ENCODE measurements at places on chromosomes 11 and 22. TPM values are rescaled to one million over a fixed set of nuclear protein-coding genes. Genes with fewer than 3 reads are reported as not detected.

TMEM218 gene
- 11.2 TPM for total RNA-seq

DNA sequence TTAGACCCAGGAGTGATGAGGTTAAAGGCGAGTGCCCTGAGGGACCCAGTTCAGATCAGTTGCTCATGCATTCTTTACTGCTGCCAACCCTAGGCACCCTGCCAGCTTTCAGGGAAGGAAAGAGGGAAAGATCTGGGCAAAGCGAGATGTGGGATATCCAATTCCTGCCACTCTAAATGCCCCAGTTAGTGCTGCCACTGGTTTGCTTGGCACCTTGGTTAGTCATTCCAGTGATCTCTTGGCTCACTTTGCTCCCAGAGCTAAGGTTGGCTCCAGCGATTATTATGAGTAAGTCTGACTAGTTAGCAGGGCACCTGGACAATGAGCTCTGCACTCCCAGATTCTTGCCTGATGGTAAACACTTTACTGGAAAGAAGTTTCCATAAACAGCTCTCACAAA is 85.0 kb downstream of the INSC start:
- H3K27ac ChIP-seq: no peak overlapping the region
- H3K36me3 ChIP-seq: no peaks in the 10 kb centered on the region
- peaks cover 29% of the 10 kb centered on the region for H3K4me1 ChIP-seq
- no peak overlapping the region for H3K4me3 ChIP-seq

DNA sequence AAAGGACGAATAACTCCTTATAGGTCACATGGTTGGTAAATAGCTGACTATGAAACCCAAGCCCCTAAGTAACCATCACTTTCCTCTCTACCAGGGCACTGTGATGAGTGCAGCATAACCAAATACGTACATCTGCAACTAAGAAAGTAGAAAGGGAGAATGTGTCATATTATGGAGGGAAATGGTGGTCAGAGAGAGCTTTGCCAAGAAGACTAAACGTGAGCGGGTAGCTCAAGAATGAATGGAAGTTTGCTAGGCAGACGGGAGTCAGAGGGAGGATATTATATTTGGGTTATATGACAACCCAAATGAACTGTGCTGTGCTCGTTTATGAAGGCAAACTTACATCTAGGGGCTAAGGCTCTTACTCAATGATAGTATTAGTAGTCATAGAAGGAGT is 537.3 kb downstream of the OPCML start:
- H3K4me3 ChIP-seq: no peak overlapping the region
- H3K36me3 ChIP-seq: no peaks in the 10 kb centered on the region
- H3K27ac ChIP-seq: no peak overlapping the region
- no peak for DNase-seq

GRCh38 chr22:48226026-48227013 is 1463.9 kb downstream of the TBC1D22A start:
- no peak for DNase-seq
- no peak overlapping the region for H3K27ac ChIP-seq
- H3K4me1 ChIP-seq: no peaks in the 10 kb centered on the region
- H3K4me3 ChIP-seq: no peak overlapping the region
- H3K27me3 ChIP-seq: no peaks in the 10 kb centered on the region
- no peaks in the 10 kb centered on the region for H3K36me3 ChIP-seq

DNA sequence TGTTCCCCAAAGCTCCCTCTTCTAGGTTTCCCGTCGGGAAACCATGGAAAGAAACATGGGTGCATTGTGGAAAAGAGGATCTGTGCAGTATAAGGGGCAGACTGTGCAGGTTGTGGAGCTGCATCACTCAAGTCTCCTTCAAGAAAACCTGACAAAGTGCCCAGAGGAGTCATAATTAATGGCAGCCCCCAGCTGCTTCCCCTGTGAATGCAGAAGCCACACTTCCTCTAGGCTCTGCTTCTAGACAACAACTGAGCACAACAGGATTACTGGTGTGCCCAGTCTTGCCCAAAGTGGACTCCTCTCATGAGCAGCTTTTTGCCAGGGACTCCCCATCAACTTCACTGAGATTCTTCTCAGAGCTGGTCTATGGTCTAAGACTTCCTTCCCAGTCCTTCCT is 42.6 kb upstream of the SCUBE2 start:
- DNase-seq: no peak
- H3K27me3 ChIP-seq: no peaks in the 10 kb centered on the region
- no peak overlapping the region for H3K4me3 ChIP-seq
- no peaks in the 10 kb centered on the region for H3K36me3 ChIP-seq
- no peak overlapping the region for H3K27ac ChIP-seq

RCN1 gene
- 27.0 TPM for total RNA-seq

GRCh38 chr11:123196060-123196714 is 1.1 kb upstream of the CLMP start:
- H3K4me1 ChIP-seq: peaks cover 9% of the 10 kb centered on the region
- DNase-seq: no peak
- peaks cover 60% of the 10 kb centered on the region for H3K27me3 ChIP-seq
- H3K27ac ChIP-seq: no peak overlapping the region
- H3K4me3 ChIP-seq: peak overlapping the region; percentile 46
- H3K36me3 ChIP-seq: no peaks in the 10 kb centered on the region

DNA sequence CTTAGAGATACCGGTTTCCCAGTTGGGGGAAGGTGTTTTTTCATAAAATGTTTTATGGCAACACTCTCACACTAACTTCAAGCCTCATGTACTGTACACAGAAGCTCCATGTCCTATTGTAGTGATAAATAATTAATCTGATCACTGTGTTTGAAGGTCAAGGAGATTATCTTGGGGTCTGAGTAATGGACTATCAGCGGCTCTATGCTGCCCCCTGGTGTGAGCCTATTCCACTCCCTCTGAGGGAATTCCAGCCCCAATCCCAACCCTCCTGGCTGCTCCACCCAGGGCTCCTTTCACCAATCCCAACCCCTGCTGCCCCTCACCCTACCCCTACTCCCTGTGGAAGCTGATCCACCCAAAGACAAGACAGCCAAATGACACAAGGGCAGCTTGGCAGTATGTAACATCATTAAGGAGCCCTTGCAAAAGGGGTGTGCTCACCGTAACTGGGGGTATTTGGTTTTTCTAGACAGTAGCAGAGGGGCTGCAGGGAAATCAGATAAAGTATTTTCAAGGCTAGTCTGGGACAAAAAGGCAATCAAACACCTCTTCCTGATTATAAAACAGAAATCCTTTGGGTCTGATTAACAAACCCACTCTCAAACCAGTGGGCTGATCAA is 22.3 kb downstream of the HPS4 start:
- peak; percentile 30 for DNase-seq
- H3K4me1 ChIP-seq: no peaks in the 10 kb centered on the region
- no peak overlapping the region for H3K4me3 ChIP-seq

DNA sequence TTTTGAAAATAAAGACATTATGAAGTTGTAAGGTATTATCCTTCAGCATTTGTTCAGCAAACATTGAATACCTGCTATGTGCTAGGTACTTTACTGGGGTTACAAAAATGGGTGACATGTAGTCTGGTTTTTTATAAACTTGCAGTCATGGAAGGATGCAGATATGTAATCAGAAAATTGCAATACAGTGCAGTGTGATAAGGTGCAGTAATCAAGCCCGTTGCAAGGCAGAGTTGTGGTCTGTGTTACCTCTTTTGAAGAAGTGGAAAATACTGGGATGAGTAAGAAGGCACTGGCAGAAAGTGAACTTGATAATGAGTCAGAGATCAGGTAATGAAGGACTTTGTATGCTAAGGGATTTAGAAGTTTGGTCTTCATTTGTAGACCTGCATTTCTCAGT is 8.1 kb downstream of the FBXO7 start:
- peaks cover 15% of the 10 kb centered on the region for H3K4me1 ChIP-seq
- H3K36me3 ChIP-seq: peaks cover 39% of the 10 kb centered on the region
- no peak for DNase-seq
- no peaks in the 10 kb centered on the region for H3K27me3 ChIP-seq
- H3K4me3 ChIP-seq: no peak overlapping the region
- no peak overlapping the region for H3K27ac ChIP-seq

DNA sequence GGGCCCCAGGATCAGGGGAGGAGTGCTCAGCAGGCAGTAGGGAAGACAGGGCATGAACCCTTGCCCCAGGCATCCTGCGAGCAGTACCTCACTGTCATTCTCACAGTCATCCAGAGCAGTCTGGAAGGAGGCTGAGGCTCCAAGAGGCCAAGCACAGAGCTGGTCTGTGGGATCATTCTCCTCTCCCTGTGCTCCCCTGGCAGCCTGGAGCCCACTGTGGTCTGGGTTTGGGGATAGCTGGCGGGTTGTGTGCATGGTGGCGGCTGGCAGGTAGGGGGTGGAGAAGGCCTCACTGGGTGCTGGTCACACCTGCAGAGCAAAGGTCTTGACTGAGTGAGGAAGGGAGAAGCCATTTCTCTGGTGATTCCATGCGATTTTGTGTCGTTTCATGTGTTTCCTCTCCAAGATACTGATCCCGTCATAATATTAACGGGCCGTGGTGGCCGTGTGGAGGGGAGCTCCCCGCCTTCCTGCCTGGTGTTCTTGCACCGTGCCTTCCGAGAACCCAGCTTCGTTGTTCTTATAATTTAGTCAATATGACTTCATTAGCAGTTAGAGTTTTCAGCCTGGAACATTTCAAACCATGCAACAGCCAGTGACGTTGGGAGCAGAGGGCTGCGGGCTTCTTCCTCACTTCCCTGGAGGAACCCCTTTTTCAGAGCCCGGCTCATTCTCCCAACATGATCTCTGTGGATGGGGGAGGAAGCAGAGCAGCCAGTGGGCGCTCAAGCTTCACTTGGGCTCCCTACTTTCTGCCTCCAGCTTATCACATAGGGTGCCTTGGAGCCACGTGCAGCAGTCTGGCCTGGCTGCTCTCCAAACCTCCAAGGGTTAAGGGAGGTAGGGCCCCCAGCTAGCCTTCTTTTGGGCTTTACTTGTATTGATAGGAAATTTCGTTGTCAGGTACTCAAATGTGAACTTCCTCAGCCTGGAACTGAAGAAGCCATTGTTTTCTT is 20.8 kb upstream of the ADORA2A start:
- H3K4me3 ChIP-seq: no peak overlapping the region
- H3K4me1 ChIP-seq: peaks cover 54% of the 10 kb centered on the region
- no peak for DNase-seq
- H3K36me3 ChIP-seq: no peaks in the 10 kb centered on the region

GRCh38 chr11:69355959-69356702 is 62.2 kb downstream of the MYEOV start:
- H3K36me3 ChIP-seq: no peaks in the 10 kb centered on the region
- H3K4me1 ChIP-seq: no peaks in the 10 kb centered on the region
- H3K27ac ChIP-seq: no peak overlapping the region
- H3K4me3 ChIP-seq: no peak overlapping the region
- DNase-seq: no peak

DNA sequence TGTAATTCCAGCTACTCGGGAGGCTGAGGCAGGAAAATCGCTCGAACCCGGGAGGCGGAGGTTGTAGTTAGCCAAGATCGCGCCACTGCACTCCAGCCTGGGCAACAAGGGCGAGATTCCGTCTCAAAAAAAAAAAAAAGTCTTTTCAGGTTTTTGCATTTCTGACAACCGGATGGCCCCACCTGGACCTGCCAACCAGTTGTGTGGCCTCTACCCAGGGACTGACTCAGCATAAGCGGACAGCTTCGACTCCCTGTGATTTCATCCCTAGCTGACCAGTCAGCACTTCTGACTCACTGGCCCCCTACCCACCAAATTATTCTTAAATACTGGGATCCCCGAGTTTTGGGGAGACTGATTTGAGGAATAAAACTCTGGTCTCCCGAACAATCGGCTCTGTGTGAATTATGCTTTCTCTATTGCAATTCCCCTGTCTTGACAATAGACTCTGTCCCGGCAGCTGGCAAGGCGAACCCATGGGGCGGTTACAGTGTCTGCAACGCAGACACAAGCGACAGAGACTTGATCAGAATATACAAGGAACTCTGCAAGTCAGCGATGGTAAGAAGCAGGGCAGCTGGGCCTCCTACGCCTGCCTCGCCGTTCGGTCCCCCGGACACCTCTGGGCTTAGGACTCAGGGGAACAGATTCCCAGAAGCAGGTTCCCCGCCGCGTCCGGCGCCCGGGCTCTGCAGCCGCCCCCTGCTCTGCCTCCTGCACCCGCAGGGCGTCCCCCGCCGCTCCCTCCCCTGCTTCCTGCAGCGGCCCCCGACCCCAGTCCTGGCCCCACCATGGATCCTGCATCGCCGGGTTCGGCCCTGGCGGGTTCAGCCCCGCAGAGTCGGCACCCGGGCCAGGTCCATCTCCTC is 741 bp upstream of the TALDO1 start:
- peak overlapping the region; percentile 90 for H3K27ac ChIP-seq
- no peaks in the 10 kb centered on the region for H3K27me3 ChIP-seq
- peak overlapping the region; percentile 84 for H3K4me3 ChIP-seq
- DNase-seq: no peak
- H3K4me1 ChIP-seq: peaks cover 16% of the 10 kb centered on the region

- DNase-seq: no peak
- no peak overlapping the region for H3K27ac ChIP-seq
- no peak overlapping the region for H3K4me3 ChIP-seq
- H3K4me1 ChIP-seq: peaks cover 8% of the 10 kb centered on the region
- H3K36me3 ChIP-seq: no peaks in the 10 kb centered on the region
- peaks cover 13% of the 10 kb centered on the region for H3K27me3 ChIP-seq
These were observed 3.2 kb upstream of the KLHDC7B start for GRCh38 chr22:50542416-50542927.
